T-helper 2 cell (primary cell): ENCODE measurements at places on chromosomes 1 and 21.

GRCh38 chr1:27662261-27662660 lies 9.7 kb downstream of the IFI6 start:
- no peak for DNase-seq

DNA sequence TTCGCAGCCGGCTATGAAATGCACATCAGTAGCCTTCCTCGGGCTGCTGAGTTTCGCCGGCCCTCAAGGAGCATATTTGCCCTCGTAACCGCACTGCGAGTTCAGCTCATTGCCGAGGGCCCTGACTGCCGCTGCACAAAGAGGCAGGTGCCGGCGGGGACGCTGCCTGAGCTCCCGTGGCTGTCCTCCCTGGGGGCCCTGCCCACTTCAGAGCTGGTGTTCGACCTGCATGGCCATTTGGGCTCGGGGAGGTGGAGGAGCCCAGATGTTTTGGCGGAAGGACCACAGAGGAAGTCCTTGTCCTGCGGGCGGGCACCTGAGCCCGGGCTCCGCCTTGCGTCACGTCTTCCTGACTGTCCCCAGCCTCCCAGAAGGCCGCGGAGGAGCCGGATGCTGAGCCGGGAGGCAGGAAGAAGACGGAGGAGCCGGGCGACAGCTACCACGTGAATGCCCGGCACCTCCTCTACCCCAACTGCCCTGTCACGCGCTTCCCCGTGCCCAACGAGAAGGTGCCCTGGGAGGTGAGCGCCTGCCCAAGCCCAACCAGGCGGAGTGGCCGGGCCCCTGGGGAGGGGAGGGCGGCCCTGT lies 29.9 kb upstream of the LRRC3 start:
- no peak for DNase-seq

- no peak for DNase-seq
These were observed 25.4 kb downstream of the OLFM3 start for GRCh38 chr1:101971304-101971703.

DNA sequence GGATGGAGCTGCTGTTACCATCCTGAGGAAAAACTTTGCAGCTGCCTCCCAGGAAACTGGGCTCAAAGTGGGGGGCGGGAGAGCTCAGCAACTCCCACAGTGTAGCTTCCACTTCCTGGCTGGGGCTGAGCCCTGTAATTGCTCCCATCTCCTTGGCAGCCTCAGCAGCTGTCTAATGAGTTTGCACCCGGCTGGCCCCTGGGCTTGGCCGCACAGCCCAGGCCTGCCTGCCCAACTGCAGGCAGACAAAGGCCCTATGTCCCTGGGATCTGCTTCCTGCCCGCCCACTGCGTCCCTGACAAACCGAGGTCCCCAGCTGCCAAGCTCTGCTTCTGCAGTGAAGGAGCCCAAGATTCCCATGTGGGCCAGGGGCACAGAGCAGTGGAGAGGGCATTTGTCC lies 30.1 kb downstream of the EDN2 start:
- no peak for DNase-seq

GRCh38 chr1:17053086-17053684 lies 647 bp downstream of the SDHB start:
- DNase-seq: no peak

- DNase-seq: no peak
These were observed 1237.4 kb upstream of the TMPRSS15 start for GRCh38 chr21:19640964-19641363.

- peak; percentile 36 for DNase-seq
These were observed 2.4 kb downstream of the ATP8B2 start for GRCh38 chr1:154327466-154328317.

GRCh38 chr1:80509965-80510522 lies 1290.7 kb upstream of the ADGRL2 start:
- DNase-seq: no peak
